ENCODE measurements at places on chromosomes 5 and 9. TPM values are rescaled to one million over a fixed set of nuclear protein-coding genes. Genes with fewer than 3 reads are reported as not detected.

Gene RLN2
- 0.28 TPM for total RNA-seq

Gene STKLD1
- total RNA-seq, result 0.47 TPM

Gene BTNL3
- not detected for total RNA-seq

Gene ENTREP1
- total RNA-seq, result 1.3 TPM

Gene PCDHGC5
- 0.94 TPM for total RNA-seq

Gene LCN12
- not detected for total RNA-seq

Gene CCDC192
- not detected for total RNA-seq

Gene PRLR
- not detected for total RNA-seq

Gene UBE2QL1
- total RNA-seq, result 0.09 TPM

Gene TMEM8B
- total RNA-seq, result 0.09 TPM

Gene FRRS1L
- total RNA-seq, result 0.28 TPM

Gene SMIM33
- total RNA-seq, result not detected

Gene ADAM19
- 34.1 TPM for total RNA-seq

Gene CEL
- 0.28 TPM for total RNA-seq

Gene ZNF354C
- total RNA-seq, result 7.6 TPM

Gene SQSTM1
- total RNA-seq, result 355 TPM

Gene SLC24A2
- not detected for total RNA-seq

Gene SARDH
- total RNA-seq, result 0.27 TPM

Gene GPR151
- not detected for total RNA-seq

Gene SPAAR
- total RNA-seq, result 10.4 TPM

Gene ATP6V0E1
- 221 TPM for total RNA-seq

Gene UBLCP1
- 8.6 TPM for total RNA-seq

Gene GLRA1
- total RNA-seq, result not detected

Gene RAD23B
- total RNA-seq, result 76.9 TPM

Gene SHOC1
- total RNA-seq, result under 0.01 TPM

Gene TRIM7
- 12.8 TPM for total RNA-seq

Gene ZFP37
- 1.4 TPM for total RNA-seq

Gene RASGRF2
- 12.4 TPM for total RNA-seq

Gene SLC36A2
- total RNA-seq, result not detected

Gene SERF1A
- total RNA-seq, result 3.7 TPM

Gene GRM6
- total RNA-seq, result not detected

Gene CYLC2
- total RNA-seq, result not detected

Gene AK6
- total RNA-seq, result 55.3 TPM

Gene QRFP
- not detected for total RNA-seq

Gene FAXDC2
- 3.0 TPM for total RNA-seq

Gene SHC3
- total RNA-seq, result 7.6 TPM

Gene CNTNAP3B
- total RNA-seq, result 128 TPM

Gene TMEFF1
- 6.4 TPM for total RNA-seq

Gene KCNN2
- 0.54 TPM for total RNA-seq

Gene MXD3
- total RNA-seq, result 12.1 TPM

Gene NOXA1
- 0.18 TPM for total RNA-seq

Gene PDE6A
- total RNA-seq, result under 0.01 TPM

Gene SEMA4D
- total RNA-seq, result 3.4 TPM

Gene LIFR
- 25.8 TPM for total RNA-seq

Gene FCN2
- not detected for total RNA-seq

Measured in endothelial cell of coronary artery (primary cell).